ENCODE measurements at places on chromosomes 13 and 19. TPM values are rescaled to one million over a fixed set of nuclear protein-coding genes. Genes with fewer than 3 reads are reported as not detected.

- no peak for DNase-seq
These were observed 810 bp downstream of the GPR180 start for GRCh38 chr13:94602467-94602866.

DNA sequence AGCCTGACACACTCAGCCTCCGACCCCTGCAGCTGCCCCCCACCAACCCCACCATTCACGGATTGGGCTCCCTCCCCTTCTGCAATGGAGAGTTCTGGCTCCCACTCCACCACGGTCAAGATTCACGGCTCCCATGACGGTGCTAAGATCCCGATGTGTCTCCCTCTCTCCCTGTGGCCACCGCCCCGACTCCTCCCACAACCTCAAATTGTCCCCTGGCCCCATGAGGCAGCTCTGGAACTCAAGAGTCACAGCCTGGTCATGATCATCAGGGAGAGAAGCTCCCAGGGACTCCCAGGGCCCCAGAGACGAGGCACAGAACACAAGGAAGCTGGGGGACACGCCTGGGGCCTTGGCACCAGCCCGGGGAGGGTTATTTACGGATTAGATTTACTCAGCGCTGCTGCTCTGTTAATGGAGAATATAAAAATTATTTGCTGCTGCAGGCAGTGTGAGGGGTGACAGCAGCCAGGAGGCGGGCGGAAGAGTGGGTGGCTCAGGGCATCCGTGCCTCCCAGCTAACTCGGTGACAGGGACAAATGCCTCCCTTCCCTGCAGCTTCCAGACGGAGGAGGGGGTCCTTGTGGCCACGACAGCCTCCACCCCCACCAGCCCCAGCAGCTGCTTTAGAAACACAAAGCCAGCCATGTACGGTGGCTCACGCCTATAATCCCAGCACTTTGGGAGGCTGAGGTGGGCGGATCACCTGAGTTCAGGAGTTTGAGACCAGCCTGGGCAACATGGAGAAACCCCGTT lies 184.2 kb downstream of the PTPRS start:
- DNase-seq = no peak

Gene ATCAY
- total RNA-seq = not detected

Gene RASAL3
- 0.17 TPM for total RNA-seq

DNA sequence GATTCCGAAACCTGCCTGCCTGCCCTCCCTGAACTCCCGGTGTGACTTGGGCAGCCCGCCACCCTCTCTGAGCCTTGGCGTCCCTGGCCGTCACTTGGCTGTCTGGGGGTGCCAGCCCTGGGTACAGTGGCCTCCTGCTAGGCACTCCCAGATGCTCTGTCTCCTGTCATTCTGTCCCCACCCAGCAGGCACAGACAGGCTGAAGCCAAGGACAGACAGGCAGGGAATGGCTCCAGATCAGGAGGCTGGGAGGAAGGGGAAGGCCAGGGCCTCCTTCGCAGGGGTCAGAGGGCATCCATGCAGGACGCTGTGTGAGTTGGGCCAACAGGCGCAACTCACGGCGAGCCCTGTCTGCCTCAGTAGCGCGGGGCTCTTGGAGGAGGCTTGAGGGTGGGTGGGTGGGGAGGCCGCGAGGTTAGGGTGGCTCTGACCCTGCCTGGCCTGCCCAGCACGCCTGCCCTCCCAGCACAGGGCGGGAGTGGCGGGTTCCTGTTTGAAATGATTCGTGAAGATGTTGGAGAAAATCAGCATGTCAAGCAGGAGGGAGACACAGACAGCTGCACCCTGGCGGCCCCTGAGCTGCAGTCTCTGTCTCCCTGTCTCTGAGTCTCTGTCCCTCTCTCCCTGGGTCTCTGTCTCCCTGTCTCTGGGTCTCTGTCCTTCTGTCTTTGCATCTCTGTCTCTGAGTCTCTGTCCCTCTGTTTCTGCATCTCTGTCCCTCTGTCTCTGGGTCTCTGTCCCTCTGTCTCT lies 19.7 kb downstream of the KLHL26 start:
- no peak for DNase-seq

DNA sequence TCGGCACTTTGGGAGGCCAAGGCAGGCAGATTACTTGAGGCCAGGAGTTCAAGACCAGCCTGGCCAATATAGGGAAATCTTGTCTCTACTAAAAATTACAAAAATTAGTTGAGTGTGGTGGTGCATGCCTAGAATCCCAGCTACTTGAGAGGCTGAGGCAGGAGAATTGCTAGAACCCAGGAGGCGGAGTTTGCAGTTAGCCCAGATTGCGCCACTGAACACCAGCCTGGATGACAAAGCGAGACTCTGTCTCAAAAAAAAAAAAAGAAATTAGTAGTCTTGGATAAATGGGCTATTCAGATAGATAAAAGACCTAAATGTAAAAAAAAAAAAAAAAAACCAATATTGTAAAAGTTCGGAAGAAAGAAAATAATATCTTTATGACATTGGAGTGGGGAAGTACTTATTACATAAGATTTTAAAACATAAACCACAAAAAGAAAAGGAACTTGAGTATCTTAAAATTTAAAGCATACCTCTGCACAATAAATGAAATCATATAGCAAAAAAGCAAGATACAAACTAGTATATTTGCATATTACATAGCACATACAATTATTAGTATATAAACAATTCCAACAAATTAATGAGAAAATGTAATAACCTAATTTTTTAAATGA lies 26.7 kb upstream of the RNASEH2B start:
- DNase-seq = no peak

Gene NOVA2
- total RNA-seq = not detected

DNA sequence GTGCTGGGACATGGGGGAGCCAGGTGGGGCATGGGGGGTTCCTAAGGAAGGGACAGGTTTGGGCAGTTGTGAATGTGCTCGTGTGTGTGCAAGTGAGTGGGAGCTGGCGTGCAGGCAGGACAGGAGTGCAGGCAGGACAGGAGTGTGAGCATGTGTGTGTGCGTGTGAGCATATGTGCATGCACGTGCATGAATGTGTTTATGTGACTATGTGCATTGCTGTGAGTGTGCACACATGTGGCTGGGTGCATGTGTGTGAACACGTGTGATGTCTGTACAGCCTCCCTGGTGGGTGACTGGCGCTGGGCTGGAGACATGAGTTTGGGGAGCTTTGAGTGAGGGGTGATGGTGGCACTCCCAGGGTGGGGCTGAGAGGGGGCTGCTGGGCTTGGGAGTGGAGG lies 33.4 kb downstream of the CRTC1 start:
- DNase-seq = no peak

- no peak for DNase-seq
These were observed 512 bp upstream of the REX1BD start for GRCh38 chr19:18587962-18588610.
